ENCODE measurements at places on chromosomes 1 and 21.

- no peak for DNase-seq
- H3K27me3 ChIP-seq, result no peaks in the 10 kb centered on the region
- no peaks in the 10 kb centered on the region for H3K36me3 ChIP-seq
- H3K4me3 ChIP-seq, result no peak overlapping the region
- H3K27ac ChIP-seq, result no peak overlapping the region
- H3K4me1 ChIP-seq, result no peaks in the 10 kb centered on the region
These were observed 132.5 kb upstream of the SYT6 start for GRCh38 chr1:114286179-114286578.

- H3K4me1 ChIP-seq, result peaks cover 33% of the 10 kb centered on the region
- peak; percentile 81 for DNase-seq
- peak overlapping the region; percentile 79 for H3K4me3 ChIP-seq
- H3K27me3 ChIP-seq, result no peaks in the 10 kb centered on the region
- H3K27ac ChIP-seq, result peak overlapping the region; percentile 100
These were observed 14.3 kb upstream of the SPEN start for GRCh38 chr1:15833069-15833679.

- peak; percentile 56 for DNase-seq
- peaks cover 28% of the 10 kb centered on the region for H3K4me1 ChIP-seq
- H3K36me3 ChIP-seq, result peaks cover 4% of the 10 kb centered on the region
- peak overlapping the region; percentile 93 for H3K27ac ChIP-seq
These were observed 22.7 kb downstream of the SLC2A1 start for GRCh38 chr1:42935971-42936308.

- H3K36me3 ChIP-seq, result no peaks in the 10 kb centered on the region
- H3K4me3 ChIP-seq, result no peak overlapping the region
- DNase-seq, result no peak
These were observed 34.5 kb downstream of the POFUT2 start for GRCh38 chr21:45253180-45253579.

- no peaks in the 10 kb centered on the region for H3K36me3 ChIP-seq
- no peaks in the 10 kb centered on the region for H3K4me1 ChIP-seq
- no peak overlapping the region for H3K27ac ChIP-seq
- H3K27me3 ChIP-seq, result no peaks in the 10 kb centered on the region
- no peak for DNase-seq
These were observed 15.0 kb downstream of the CITED4 start for GRCh38 chr1:40847023-40847745.

DNA sequence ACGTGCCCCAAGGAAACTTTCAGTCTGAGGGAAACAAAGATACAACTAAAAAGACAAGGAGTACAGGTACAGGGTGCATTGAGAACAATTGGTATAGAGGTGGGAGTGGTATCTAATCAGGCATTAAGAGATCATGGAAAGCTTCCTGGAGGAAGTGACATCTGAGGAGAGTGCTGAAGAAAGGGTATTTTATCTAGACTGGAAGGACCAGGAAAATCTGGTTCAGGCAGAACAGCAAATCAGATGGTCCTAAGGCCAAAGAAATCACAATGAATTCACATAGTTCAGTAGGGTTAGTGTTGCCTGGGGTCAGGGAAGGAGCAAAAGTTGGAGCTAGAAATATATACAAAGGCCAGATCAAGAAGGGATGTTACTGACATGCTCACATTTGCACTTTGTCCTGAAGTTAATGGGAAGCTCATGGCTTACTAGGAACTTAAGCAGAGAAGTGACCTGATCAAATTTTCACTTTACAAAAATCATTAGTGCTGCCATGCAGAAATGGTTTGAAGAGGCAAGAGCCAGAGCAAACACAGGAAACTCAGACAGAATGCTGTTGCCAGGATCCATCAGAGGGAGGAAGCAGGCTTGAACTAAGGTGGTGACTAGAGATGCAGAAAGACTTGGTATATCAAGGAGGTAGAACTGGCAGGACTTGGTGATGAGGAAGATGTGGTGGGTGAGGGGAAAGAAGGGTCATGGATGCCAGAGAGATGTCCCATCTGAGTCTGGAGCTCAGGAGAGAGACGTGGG is 14.5 kb upstream of the CTTNBP2NL start:
- no peaks in the 10 kb centered on the region for H3K36me3 ChIP-seq
- no peak overlapping the region for H3K27ac ChIP-seq
- H3K4me1 ChIP-seq, result no peaks in the 10 kb centered on the region
- DNase-seq, result no peak

GRCh38 chr1:2124446-2125198 is 70.0 kb downstream of the FAAP20 start:
- no peak overlapping the region for H3K27ac ChIP-seq
- no peaks in the 10 kb centered on the region for H3K36me3 ChIP-seq
- no peak overlapping the region for H3K4me3 ChIP-seq
- no peaks in the 10 kb centered on the region for H3K27me3 ChIP-seq

GRCh38 chr21:36403713-36404112 is 18.5 kb downstream of the CHAF1B start:
- no peak overlapping the region for H3K27ac ChIP-seq
- no peaks in the 10 kb centered on the region for H3K4me1 ChIP-seq
- DNase-seq, result no peak

- no peaks in the 10 kb centered on the region for H3K36me3 ChIP-seq
- H3K27me3 ChIP-seq, result no peaks in the 10 kb centered on the region
- peak overlapping the region; percentile 91 for H3K27ac ChIP-seq
- DNase-seq, result no peak
- H3K4me1 ChIP-seq, result peaks cover 23% of the 10 kb centered on the region
- peak overlapping the region; percentile 21 for H3K4me3 ChIP-seq
These were observed 99.8 kb upstream of the C1orf105 start for GRCh38 chr1:172320733-172321132.

GRCh38 chr21:42191696-42192595 is 27.0 kb upstream of the ABCG1 start:
- H3K36me3 ChIP-seq, result no peaks in the 10 kb centered on the region
- H3K27ac ChIP-seq, result no peak overlapping the region
- DNase-seq, result no peak
- H3K27me3 ChIP-seq, result no peaks in the 10 kb centered on the region

Data from ascending aorta (tissue), 2 donors.